ENCODE measurements at places on chromosomes 7 and 10. TPM values are rescaled to one million over a fixed set of nuclear protein-coding genes. Genes with fewer than 3 reads are reported as not detected.

- DNase-seq: no peak
Measured at GRCh38 chr10:132194726-132195125, 8.0 kb downstream of the DPYSL4 start.

- no peak for DNase-seq
Measured at GRCh38 chr10:111482621-111483216, 405.9 kb downstream of the ADRA2A start.

DNA sequence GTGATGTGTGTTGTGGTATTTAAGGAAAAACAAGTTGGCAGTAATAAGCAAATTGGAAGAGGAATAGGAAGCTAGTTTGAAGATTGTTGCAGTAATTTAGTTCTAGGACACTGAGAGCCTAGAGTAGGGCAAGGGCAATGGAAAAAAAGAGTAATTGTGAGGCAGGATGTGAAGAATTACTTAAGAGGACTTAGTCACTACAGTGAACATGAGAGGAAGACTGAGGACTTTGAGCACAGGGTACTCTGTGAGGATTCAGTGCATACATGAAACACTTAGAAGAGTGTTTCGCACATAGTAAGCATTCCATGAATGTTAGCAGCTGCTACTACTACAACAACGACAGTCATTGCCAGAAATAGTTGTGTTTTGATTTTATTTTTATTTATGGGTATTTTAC lies 30.9 kb upstream of the DKK1 start:
- DNase-seq: no peak

- DNase-seq: no peak
Measured at GRCh38 chr10:87860816-87861403, 2.4 kb downstream of the KLLN start.

The ITPRID1 gene
- not detected for total RNA-seq

DNA sequence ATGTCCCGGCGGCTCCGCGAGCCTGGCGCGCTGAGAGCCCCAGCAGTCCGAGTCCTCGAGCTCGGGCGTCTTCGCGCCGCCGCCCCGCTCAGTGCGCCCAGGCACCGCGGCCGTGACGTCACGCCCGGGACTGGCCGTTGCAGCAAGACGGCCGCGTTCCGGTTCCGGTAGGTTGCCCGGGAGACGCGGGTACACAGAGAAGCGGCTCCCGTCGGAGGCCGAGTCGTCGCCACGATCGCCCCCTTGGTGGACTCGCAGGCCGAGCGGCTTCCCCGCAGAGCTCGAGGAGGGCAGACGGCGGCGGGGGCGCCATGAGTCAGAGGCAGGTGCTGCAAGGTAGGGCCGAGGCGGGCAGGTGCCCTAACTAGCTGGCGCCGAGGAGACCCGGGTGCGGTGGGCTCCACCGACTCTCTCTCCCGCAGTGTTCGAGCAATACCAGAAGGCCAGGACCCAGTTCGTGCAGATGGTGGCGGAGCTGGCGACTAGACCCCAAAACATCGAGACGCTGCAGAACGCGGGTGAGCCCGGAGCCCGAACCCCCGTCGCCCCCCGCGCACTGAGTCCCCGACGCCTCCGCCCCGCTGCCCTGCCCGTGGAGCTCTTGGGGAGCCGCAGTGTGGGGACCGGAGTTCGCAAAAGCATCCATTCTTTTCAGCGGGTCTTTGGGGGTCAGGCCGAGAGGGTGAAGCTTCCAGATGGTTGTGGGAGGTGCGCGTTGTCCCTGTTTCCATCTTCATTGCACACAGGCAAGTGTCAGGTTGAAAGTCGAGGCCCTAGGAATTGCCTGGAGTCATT lies at the start of gene SPAG6:
SPAG6 (plus strand) TSS at position 196 of the 795 bp plus-strand sequence; CDS start at position 312, 116 bp downstream.
- DNase-seq: no peak

GRCh38 chr7:101160910-101161309 lies 4.5 kb downstream of the VGF start:
- DNase-seq: no peak

The CDC14C gene
- total RNA-seq: 0.17 TPM

GRCh38 chr7:151790095-151790829 lies 86.7 kb downstream of the PRKAG2 start:
- no peak for DNase-seq

The MRPS33 gene
- total RNA-seq: 53.8 TPM

The IFIT1B gene
- total RNA-seq: not detected

The PGAM2 gene
- 0.70 TPM for total RNA-seq

The NUPR2 gene
- total RNA-seq: not detected

The WDR11 gene
- 54.5 TPM for total RNA-seq

- DNase-seq: no peak
Measured at GRCh38 chr10:60649485-60650377, 128.5 kb upstream of the CDK1 start.

- DNase-seq: no peak
Measured at GRCh38 chr10:113425541-113425951, 127.3 kb upstream of the HABP2 start.

DNA sequence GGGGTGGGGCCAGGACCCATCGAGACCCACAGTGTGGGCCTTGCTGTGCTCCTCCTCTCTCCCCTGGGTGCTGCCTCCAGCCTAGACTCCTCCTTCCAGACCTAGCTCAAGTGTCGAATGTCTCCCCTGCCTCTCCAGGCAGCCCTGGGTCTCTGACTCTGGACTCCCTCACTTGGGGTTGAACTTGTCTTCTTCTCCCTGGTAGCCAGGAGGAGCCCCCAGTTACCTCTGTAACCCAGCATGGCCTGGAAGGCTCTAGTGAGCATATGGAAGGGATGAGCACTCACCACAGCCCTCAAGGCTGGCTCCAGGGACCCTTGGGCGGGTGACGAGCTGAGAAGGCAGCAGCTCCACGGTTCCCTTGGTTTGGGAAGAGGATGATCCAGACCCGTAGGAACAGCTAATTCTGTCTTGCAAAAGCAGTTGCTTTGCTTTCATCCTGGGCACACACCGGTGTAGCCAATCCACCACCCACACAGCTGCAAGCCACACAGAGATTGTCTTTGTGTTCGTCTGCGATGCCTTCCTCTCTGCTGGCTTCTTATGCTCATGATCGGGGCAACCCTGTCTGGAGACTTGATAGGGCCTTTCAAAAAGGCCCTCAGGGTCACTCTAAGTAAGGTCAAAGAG lies 52.3 kb upstream of the ANTXRL start:
- DNase-seq: no peak

The ITGA8 gene
- total RNA-seq: not detected

GRCh38 chr10:15856328-15857015 lies 3.8 kb downstream of the MINDY3 start:
- DNase-seq: no peak

GRCh38 chr10:71753091-71753959 lies 20.0 kb downstream of the VSIR start:
- no peak for DNase-seq

- no peak for DNase-seq
Measured at GRCh38 chr7:102261451-102261850, 25.2 kb upstream of the SH2B2 start.

DNA sequence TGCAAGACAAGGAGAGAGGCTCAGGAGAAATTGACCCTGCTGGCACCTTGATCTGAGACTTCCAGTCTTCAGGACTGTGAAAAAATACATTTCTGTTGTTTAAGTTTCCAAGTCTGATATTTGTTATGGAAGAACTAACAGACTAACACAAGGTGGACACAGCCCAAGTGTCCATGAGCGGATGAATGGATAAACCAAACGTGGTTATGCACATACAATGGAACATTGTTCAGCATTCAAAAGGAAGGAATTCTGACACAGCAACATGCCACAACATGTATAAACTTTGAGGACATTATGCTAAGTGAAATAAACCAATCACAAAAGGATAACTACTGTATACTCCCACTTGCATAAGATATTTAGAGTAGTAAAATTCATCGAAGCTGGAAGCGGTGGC lies 76.5 kb downstream of the FAM13C start:
- DNase-seq: no peak

- no peak for DNase-seq
Measured at GRCh38 chr7:53398566-53398965, 363.1 kb downstream of the POM121L12 start.

DNA sequence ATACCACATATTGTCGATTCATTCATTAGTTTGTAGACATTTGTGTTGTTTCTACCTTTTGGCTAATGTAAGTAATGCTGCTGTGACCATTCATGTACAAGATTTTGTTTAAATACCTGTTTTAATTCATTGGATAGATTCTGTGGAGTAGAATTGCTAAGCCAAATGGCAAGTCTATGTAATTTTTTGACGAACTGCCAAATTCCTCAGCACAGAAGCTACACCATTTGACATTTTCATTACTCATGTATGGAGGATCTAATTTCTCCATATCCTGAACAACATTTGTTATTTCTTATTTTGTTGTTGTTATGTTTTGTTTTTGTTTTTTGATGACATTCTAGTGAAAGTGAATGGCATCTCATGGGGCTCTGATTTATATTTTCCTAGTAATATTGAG lies 1351.3 kb upstream of the SORCS1 start:
- no peak for DNase-seq

The NUP42 gene
- total RNA-seq: 36.9 TPM

DNA sequence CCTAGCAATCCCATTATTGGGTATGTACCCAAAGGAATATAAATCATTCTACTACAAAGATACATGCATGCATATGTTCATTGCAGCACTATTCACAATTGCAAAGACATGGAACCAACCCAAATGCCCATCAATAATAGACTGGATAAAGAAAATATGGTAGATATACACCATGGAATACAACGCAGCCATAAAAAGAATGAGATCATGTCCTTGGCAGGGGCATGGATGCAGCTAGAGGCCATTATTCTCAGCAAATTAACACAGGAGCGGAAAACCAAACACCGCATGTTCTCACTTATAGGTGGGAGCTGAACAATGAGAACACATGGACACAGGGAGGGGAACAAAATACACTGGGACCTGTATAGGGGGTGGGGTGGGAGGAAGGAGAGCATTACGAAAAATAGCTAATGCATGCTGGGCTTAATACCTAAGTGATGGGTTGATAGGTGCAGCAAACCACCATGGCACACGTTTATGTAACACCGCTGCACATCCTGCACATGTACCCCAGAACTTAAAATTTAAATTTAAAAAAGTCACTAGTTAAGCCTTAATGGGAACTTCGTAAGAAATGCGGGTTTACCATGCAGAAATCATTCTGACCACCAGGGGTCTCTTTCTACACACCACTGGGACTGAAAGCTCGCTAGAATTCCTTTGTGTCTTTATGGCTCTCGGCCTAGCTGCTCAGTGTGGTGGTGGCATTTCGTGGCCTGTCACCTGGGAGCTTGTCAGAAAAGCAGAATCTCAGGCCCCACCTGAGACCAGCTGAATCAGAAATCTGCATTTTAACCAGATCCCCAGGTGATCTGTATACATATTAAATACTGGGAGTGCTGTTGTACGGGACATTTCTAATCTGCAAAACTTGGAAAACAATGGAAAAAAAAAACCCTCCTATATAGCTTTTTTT lies 9.5 kb downstream of the ANKRD1 start:
- DNase-seq: peak; percentile 49

DNA sequence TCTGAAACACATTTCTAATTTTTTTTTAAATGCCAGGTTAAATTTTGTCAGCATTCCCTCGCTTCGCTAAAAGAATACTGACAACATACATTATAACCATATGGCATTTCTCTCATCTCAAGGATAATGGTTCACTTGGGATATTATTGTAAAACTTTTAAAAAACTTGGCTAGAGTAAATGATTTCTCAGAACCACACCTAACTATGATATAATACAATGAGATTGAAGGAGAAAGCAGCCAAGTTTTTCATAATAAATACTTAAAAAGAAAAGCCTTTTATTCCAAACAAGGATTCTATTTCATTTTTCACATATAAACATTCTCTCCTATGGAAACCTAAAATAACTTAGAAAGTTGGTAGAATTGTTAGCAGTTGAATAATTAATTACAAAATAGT lies 413.9 kb downstream of the HGF start:
- DNase-seq: no peak
